ENCODE measurements at places on chromosomes 3 and 15.

GRCh38 chr3:151933234-151933853 is 59.9 kb downstream of the SUCNR1 start:
- no peak for DNase-seq

DNA sequence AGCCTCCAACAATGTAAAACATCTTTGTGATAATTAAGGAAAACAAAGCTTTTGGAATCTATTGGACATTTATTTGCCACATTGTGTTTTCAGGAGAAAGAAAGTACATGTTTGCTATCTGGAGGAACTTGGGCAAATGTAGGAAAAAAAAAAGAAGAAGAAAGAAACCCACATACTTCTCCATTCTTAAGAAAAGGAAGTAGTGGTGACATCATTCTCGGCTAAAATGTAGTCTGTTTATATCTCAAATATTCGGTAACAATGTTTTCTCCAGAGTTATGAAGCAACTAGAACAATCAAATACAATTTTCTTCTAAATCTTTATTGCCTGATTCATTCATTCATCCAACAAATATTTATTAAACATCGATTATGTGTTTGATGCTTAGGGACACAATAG is 2.3 kb upstream of the TGFBR2 start:
- no peak for DNase-seq

DNA sequence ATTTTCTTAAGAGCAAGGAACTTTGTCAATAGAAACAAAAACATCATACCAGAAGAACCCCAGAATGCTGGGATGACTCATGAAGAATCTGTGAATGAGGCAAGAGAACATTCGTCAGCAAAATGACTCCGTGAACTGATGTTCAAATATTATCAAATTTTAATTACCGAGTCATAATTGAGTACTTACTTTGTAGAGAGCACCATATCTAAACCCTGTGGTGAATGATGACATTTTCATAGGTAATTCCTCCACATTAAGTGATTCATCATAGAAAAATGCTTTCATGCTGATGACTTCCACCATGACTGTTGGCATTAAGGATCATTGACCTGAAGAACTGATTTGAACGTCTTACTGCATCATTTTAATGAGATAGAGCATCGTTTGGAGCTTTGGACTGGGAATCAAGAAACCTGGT is 56.3 kb downstream of the PPARG start:
- DNase-seq = no peak

DNA sequence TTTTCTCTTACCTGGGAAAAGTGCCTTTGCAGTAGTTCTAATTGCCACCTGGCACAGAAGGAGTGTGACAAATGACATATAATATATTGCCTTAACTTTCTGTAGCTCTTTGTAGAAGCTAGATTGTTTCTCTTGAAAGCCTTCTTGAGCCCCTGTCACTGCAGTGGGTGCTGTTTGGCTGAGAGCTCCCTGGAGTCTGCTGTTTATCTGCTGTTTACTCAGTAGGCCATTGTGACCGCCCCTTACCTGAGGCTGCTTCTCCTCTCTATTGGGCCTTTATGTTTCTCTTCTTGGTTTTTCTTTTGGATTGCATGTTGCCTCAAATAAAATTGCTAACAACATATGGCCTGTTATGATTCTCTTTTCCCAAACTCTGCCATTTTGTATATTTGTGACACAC is 16.7 kb downstream of the MAP2K5 start:
- DNase-seq = no peak

DNA sequence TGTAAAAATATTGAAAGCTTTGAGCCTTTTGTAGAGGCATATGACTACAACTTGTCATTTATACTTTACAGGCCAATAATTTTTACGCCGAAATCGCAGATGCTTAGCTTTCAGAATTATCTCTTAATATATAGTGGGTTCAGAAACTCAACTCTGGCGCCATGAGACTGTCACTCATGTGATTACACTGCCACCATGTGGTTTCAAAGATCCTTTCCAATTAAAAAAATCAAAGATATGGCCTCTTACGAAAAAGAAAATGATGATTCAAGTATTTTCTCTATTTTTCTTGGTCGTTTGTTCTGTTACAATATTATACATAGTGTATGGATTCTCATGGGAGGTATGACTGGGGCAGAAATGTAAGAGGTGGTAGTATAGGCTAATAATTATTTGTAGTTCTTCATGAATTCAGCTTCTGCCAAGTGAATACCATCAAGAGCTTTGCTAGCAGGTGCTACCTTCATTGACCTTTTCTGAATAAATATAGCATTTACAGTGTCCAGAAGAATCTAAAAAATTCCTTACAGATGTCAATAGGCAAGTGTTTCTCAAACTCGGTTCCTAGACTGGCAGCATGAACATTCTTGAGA is 751.7 kb upstream of the GOLIM4 start:
- DNase-seq = peak; percentile 3

- DNase-seq = no peak
Observed at GRCh38 chr3:197430934-197431333, 124.8 kb downstream of the BDH1 start.

DNA sequence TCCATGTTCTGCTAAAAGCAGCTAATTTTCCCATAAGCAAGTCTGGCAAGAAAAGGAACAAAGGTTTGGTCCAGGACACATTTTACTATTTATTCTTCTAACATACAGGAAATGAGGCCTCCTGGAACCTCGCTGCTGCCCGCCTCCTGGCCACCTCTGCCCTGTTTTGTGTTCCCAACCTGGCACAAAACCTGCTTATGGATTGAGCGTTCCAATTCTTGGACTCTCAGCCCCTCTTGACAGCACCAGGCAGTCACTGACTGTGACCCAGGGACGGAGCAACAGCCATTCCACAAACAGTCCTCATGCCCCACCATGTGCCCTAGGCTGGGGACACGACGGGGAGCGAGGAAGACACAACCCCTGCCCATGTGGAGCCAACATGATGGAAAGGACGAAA is 11.6 kb upstream of the SSUH2 start:
- DNase-seq = no peak

- no peak for DNase-seq
Observed at GRCh38 chr15:78681281-78682003, 40.4 kb upstream of the CHRNB4 start.

DNA sequence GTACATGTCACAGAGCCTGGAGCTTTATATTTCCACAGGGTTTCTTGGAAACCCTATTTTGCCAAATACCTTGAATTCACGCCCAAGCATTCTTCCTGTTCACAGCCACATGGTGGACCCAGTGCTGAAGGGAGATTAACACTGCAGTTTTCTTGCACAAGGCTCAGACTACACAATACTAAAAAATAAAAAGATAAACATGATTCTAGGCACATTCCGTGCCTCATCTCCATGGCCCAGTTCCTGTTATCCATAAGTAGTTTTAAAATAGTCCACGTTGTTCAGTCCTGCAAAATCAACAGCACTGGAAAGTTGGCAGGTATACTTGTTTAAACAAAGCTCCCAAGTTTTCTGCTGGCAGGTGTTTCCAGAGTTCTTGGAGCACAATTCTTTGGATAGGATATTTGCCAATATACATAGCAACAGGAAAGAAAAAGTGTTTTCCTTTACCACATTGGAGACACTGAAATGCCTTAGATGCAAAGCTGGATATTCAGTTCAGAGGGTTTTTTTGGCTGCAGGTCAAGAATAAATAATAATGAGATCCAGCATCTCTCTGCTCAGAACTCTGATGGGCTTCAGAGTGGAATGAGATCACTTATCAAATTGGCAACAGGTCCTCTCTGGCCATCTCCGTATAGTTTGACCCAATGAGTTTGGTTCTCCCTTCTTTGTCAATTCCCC is 88.1 kb upstream of the TGFBR2 start:
- DNase-seq = peak; percentile 89

- no peak for DNase-seq
Observed at GRCh38 chr3:159960188-159961148, 28.2 kb upstream of the IL12A start.

DNA sequence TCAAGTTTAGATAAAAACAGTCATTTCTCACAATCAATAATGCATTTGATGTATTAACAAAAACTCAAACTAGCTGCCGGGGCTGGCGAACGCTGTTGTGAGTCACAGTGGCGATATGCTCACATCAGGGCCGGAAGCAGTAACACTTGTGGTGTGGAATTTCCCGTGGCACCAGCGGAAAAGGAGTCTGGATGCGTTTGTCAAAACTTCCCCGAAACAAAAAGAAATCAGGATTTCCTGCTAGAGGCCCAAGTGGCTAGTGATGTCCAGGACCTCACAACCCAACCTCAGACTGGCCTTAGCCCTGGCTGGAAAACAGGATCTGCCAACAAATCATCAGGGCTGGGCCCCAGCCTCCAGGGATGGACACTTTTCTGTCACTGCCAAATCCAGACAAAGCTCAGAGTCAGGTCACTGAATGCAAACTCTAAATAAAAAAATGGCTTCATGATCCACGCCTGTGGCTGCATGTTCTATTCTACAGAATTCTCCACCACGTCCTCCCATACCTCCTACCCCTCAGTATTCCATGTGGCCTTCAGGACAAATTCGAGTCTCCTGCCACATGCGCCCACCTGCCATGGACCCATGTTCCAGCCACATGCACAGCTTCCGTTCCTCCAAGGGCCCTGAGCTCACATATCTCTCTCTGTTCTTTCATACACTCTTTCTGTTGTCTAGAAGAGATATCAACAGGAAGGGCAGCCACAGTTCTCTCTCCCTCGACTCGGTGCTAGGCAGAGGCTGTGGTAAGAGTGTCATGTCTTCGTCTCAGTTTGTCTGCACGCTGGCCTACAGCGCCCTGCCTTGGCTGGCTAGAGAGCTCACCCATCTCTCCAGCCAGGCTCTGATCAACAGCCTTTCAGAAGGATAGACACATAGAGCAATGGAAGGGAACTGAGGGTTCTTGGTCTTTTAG is 35.4 kb downstream of the EHD4 start:
- no peak for DNase-seq

DNA sequence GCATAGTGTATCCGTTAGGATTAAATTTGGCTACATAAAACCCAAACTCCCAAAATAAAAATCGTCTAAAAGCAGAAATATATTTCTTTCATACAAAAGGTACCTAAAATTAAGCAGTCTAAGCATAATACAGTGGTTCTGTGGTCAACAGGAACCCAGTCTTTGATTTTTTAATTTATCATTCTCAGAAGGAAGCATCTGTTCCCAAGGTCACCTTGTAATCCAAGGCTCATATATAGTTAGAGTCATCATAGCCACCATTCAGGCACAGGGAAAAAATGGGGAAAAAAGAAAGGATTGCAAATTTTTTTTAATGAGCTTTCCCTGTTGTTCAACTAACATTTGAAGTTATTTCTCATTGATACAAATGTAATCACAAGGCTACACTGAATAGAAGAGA is 983.2 kb downstream of the PLOD2 start:
- DNase-seq = no peak

DNA sequence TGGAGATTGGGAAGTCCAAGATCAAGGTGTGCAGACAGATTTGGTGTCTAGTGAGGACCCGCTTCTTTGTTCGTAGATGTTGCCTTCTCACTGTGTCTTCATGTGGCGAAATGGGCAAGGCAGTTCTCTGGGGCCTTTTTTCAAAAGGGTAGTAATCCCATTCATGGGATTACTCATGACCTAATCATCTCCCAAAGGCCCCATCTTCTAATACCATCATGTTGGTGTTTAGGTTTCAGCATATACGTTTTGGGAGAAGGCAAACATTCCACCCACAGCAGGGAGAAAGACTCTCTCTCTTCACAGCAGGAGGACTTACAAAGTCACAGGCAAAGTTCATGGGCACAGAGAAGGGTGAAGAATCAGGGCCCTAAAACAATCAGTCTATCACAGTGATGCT is 252.1 kb downstream of the RPLP1 start:
- no peak for DNase-seq

DNA sequence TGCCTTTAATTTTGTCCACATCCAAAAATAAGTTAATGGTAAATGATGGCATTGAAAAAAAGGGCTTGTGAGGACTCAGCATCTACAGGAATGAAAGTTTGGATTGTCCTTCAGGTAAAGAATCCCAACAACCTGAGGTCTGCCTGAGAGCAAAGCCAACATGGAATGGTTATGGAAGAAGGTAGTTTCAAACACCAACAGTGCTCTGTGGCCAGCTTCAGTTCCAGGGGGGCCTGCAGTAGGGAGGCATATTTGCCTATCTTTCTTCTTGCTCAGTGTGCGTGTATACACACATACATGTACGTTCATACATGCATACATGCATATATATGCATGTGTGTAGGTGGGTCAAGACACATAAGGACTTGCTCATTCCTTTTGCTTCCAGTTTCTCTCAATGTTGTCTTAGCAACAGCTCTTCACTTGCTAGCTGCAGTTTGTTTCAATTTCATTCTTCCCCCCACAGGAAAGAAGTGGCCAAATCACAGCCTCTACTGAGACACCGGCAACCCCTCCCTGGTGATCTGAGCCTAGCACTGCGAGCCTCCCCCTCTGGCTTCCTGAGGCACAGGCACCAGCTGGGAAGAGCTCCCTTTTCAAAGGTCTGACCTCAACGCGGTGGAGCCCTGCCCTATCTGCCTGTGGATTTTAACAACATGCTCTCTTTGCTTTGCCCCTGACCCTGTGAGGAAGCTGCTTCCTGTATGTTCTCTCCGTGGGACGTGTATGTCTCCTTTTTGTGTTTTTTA is 146.2 kb downstream of the KLF13 start:
- no peak for DNase-seq

DNA sequence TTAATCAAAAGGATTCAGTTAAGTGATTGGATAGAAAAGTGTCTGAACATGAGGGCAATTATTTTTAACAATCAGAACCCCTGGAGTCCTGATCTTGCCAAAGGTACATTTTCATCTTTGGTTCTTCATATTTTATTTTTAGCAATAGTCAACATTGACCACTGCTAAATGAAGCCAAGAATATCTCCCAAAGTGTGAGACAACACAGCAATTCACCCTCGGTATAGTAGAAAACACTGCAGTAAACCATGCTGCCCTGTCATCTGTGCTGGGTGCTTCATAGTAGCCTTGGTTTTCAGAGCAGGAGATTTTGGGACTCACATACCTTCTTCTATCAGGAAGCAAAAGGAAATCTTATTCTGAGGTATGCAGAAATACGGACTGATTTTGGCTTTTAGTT is 47.2 kb upstream of the PARL start:
- DNase-seq = no peak

DNA sequence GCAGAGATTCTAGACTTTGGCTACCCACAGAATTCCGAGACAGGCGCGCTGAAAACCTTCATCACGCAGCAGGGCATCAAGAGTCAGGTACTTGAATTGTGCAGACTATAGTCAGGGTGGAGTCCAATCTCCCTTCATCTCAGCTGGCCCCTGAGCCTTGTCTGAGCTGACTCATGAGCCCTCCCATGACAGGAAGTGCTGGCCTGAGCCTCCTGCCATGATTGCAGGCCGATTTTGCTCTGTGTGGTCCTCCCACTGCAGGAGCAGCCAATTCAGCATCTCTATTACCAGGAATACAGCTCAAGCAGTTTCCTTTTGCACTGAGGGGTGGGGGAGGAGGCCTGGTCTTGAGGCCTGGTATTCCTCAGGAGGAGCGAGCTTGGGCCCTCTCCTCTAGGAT is 5.5 kb downstream of the AP2M1 start:
- no peak for DNase-seq

GRCh38 chr15:68781766-68782588 is 38.7 kb downstream of the ANP32A start:
- DNase-seq = no peak

- DNase-seq = no peak
Observed at GRCh38 chr3:169659096-169659819, 4.3 kb downstream of the MECOM start.

- DNase-seq = no peak
Observed at GRCh38 chr3:100968932-100969906, 24.0 kb downstream of the ABI3BP start.

- no peak for DNase-seq
Observed at GRCh38 chr3:143526011-143526545, 322.2 kb downstream of the SLC9A9 start.

Measured in NCI-H2029 (cell line).